ENCODE measurements at places on chromosomes 2 and 18.

DNA sequence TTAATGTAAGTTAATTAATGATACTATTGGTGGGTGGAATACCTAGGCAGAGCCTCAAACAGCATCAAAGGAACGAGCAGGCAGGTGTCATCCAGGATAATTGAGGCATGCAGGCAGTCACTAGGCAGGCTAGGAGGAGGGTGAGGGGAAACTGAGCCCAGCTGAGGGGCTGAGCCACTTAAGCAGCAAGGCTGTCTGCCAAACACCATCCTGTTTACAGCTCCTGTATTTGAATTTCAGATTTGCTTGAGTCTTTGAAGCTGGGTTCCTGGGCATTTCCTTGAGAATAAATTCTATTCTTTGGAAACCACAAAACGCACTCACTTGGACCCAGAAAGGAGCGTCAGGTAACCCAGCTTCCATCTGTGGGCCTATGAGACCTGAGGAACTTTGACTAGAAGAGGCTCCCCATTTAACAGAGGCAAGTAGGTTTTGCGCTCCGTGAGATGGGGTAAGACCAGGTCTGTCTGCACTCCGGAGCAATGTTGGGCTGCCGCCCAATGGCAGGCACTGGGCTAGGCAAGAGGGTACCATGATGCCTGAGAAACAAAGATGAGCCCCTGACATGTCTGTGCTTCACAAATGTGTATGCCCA is 2.0 kb downstream of the EDAR start:
- no peak for DNase-seq

DNA sequence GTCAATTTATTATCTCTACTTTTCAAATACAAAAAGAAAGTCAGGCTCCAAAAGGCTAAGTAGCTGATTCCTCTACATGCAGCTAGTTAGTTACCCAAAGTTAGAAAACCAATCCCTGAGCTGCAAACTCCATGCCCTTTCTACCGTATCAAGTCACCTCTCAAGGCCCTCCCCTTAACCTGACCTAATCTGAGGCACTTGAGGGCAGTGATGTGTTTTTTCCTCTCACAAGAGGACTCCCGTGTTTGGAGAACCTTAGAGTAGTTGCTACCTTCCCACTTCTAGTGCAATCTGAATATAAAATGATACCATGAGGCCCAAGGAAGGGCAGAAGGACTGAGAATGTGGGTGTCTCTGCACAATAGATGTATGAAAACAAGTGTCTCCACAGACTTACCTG is 907.9 kb upstream of the CELF4 start:
- DNase-seq: no peak

- DNase-seq: no peak
Measured at GRCh38 chr2:187307606-187308005, 140.4 kb downstream of the CALCRL start.

GRCh38 chr2:12897181-12897580 is 180.4 kb downstream of the TRIB2 start:
- DNase-seq: no peak

DNA sequence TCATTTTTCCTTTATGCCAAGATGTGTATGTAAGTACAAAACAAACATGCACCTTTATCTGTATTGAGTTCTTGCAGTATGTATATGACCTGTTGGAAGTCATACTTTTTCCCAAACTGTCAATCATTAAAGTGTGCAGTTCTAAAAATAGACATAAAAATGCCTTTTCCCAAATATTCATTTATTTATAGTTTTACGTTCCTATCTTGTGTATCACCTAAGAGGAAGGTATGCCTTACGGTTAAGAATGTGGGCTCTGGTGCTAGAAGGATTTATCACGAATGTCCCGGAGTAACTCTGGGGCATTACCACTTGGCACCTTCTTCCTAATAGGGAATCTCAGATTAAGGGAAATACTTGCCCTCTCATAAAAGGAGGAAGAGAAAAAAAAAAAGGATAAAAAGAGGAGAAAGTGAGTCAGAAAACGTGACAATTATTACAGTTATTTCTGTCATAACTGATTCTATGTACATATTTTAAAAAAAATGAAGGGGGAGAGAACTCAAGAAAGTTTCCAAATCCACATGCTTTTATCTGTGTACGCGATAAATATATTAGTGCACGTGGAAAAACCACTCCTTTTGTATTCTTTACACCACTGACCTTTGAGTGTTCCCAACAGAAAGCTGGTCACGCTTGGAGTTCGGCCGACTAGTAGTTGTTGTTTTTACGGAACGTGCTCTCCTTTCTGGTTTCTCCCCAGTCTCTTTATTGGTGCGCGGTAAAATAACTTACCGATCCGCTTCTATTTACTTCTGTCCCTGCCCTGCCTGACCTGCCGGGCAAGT is 721 bp downstream of the MCEE start:
- DNase-seq: no peak

GRCh38 chr2:230869914-230870543 is 5.3 kb downstream of the ITM2C start:
- no peak for DNase-seq

GRCh38 chr2:57490741-57491140 is 555.9 kb upstream of the VRK2 start:
- DNase-seq: no peak

DNA sequence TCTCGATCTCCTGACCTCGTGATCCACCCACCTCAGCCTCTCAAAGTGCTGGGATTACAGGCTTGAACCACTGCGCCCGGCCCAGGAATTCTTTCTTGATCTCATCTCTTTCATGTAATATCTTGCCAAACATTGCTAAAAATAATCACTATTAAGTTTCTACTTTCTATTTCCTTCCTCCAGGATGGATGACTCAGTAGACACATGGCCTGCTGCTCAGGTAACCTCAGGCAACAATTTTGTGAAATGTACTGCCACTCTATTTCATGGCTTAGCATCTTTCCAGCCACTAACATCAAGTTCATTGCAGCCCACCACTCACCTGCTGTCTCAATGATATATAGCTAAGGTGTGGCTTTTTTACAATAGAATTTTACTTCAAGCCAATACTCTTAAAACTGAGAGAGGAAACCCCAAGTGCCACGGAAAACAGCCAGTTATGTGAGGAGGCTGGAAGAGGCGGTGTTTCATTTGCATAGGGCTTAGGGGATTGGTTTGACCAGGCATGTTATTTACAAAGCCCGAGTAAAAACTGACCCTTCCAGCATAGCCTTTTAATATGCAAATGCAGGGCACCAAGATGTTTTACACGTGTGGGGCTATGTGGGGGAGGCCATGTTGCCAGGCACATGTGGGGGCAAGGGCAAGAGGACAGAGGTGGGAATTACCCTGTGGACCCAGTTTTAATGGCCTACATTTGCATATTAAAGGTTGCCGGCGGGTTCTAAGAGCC is 11.3 kb upstream of the SUMO1 start:
- DNase-seq: no peak

- no peak for DNase-seq
Measured at GRCh38 chr2:88666576-88666975, 24.9 kb upstream of the RPIA start.

DNA sequence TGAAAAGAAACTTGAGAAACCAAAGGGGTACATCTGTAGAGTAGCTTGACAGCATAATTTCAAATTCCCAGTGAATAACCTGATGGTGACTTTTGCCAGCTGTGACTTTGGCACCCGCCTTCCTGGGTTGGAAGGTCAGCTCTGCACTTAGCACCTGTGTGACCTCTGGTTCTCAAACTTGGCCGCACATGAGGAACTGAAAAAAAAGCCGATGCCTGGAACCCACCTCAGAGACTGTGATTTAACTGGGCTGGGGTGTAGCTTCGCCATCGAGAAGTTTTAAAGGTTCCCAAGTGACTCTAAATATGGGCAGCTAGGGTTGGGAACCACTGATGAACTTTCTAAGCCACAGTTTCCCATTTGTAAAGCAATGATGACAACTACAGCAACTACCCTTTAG is 6.5 kb downstream of the EFEMP1 start:
- no peak for DNase-seq

DNA sequence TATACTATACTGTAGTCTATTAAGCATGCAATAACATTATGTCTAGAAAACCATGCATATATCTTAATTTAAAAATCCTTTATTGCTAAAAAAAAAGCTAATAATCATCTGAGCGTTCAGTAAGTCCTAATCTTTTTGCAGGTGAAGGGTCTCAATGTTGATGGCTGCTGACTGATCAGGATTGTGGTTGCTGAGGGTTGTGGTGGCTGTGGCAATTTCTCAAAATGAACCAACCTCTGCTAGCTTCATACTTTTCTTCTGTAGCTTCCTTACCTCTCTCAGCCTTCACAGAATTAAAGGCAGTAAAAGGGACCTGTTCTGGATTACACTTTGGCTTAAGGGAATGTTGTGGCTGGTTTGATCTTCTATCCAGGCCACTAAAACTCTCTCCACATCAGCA is 235.8 kb downstream of the NBAS start:
- no peak for DNase-seq

DNA sequence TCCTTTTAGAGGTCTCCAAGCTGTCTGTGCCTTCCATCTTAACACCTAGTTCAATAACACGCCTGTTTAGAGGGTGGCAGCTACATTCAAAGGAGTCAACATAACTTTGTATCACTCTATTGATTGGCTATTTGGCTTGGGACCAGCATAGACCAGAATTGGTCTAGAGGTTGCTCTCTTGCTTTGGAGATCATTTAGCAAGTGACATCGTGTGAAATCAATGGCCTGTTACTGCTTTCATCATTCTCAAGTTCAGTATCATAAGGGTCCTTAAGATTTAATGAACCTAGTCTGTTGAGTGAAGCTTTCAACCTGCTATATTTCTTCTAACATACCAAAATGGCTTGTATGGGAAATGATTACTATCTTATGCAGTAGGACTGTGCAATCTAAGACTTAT is 768.2 kb downstream of the NRXN1 start:
- no peak for DNase-seq

DNA sequence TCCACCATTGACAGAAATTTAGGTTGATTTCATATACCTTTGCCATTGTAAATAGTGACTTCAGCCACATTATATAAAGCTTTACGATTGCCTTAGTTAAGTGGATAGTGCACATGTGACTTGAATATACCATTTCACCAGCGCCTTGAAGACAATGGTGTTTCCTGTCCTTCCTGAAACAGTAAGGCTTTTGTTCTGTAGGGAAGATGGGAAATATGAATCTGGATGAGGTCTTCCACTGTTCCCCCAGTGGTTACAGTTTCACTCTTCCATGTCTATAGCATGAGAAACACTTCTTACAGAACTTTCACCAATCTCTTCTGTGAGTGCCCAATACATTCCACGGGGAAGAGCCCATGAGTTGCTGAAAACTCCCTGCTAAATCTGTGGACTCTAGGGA is 240.5 kb downstream of the TRIB2 start:
- no peak for DNase-seq

DNA sequence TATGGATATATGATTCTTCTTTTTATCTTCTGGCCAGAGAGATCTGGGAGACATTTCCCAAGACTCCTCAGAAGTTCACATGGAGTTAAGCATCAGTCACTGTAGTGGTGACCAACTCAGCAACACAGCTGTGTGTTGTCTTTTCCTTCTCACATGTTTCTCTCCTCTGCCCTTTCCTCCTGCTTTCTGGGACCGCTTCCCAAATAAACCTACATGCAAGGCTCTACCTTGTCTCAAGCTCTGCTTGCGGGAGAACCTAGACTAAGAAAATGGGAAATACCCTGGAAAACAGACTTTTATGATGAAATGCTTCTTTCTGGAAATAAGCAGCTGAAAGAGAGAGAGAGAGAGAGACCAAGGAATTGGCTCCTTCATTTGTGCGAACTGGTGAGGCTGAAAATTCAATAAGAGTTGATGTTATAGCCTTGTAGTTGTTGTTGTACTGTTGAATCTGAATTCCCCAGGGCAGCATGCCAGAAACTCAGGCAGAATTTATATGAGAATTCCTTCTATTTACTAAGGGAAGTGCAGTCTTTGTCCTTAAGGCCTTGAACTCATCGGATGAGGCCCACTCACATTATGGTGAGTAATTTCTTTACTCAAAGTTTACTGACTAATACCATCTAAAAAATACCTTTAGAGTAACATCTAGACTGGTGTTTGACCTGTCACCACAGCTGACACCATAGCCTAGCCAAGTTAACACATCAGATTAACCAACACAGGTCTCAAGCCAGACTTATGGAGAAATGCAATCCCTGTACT is 22.7 kb upstream of the DSC1 start:
- no peak for DNase-seq

DNA sequence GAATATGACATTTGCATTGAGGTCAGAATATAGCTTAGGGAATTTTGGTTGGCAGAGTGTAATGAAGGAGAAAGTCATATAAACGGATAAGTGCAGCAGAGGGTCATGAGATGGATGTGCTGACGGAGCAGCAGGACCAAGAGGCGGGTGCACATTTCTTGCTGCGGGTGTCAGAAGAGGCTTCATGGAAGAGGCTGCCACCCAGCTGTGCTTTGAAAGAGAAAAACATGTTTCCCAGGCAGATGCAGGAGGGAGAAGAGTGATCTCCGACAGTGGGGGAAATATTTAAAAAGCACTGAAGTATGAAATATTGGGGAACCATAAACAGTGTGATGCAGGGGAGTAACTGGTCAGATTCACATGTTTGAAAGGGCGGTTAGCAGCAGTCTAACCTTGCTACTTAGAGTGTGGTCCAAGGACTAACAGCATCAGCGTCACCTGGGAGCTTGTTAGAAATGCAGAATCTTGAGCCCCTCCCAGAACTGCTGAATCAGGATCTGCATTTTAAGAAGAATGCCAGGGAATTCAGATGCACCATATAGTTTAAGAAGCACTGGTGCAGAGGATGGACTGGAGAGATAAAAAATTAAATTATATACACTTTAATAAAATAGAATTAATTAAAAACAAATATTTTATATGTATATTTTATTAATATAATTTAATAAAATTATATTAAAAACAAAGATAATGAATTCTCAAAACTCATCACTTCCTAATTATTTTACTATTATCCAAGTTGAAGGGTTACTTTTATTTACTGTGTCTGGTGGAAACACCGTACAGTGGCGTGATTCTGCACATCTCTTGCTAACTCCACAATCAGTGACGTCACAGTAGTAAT is 36.1 kb upstream of the SCYGR1 start:
- DNase-seq: no peak

- no peak for DNase-seq
Measured at GRCh38 chr2:203033395-203033794, 18.7 kb downstream of the NBEAL1 start.

Measured in activated T-cell treated with anti-CD3 and anti-CD28 coated beads for 4 hours (primary cell).